NCI-H1417 treated with DMSO at 0.1 percent for 48 hours (cell line): ENCODE measurements at places on chromosomes 5 and 9.

- no peak for DNase-seq
These were observed 44.9 kb upstream of the RAPGEF6 start for GRCh38 chr5:131679911-131680310.

GRCh38 chr9:90871327-90871935 lies 69.8 kb downstream of the SYK start:
- no peak for DNase-seq

- no peak for DNase-seq
These were observed 348.4 kb downstream of the TRIM32 start for GRCh38 chr9:117035546-117035945.

- no peak for DNase-seq
These were observed 5.3 kb upstream of the CFAP95 start for GRCh38 chr9:69815313-69815712.

- DNase-seq = no peak
These were observed 10.1 kb downstream of the FBXL7 start for GRCh38 chr5:15510092-15510491.

DNA sequence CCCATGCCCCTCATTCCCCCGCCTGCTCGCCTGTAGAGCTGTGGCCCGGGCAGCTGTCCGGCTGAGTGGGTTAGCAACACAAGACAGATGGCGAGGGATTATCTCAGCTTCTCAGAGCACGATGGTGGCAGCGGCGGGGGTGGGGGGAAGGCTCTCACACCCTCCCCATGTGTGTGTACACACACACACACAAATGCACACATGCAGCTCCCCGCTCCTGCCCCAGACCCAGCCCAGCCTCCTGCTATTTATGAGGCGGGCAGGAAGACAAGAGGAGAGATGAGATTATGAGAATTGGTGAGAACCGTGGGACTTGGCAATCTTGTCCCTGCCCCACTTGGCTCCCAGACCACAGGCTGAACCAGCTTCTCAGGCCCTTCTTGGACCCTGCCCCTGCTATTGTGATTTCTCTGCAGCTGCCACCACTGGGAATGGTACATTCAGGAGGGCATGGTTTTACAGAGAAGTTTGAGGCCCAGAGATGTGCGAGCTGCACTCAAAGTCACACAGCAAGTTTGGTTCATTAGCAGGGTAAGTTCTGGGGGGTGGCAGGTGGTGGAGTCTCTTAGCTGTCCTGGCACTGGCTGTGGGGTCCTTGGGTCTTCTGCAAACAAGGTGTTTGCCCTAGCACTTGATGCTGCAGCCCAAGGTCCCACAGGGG lies 51.0 kb upstream of the PSD2 start:
- DNase-seq = no peak

GRCh38 chr9:278651-279050 lies 64.0 kb downstream of the DOCK8 start:
- no peak for DNase-seq

- no peak for DNase-seq
These were observed 82.4 kb upstream of the ADRA1B start for GRCh38 chr5:159833846-159834245.

DNA sequence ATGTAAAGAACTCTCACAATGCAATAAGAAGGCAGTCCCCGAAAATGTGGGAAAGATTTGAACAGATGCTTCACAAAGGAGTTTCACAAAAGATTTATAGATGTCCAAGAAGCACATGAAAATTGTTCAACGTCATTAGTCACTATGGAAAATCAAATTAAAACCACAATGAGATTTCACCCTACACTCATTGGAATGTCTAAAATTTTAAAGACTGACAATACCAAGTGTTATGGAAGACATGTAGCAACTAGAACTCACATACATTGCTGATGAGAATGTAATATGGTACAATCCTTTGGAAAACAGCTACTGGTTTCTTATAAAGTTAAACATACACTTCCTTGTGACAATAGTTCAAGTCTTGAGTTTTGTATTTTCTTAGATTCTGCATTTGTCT lies 11.0 kb upstream of the RECK start:
- DNase-seq = no peak

DNA sequence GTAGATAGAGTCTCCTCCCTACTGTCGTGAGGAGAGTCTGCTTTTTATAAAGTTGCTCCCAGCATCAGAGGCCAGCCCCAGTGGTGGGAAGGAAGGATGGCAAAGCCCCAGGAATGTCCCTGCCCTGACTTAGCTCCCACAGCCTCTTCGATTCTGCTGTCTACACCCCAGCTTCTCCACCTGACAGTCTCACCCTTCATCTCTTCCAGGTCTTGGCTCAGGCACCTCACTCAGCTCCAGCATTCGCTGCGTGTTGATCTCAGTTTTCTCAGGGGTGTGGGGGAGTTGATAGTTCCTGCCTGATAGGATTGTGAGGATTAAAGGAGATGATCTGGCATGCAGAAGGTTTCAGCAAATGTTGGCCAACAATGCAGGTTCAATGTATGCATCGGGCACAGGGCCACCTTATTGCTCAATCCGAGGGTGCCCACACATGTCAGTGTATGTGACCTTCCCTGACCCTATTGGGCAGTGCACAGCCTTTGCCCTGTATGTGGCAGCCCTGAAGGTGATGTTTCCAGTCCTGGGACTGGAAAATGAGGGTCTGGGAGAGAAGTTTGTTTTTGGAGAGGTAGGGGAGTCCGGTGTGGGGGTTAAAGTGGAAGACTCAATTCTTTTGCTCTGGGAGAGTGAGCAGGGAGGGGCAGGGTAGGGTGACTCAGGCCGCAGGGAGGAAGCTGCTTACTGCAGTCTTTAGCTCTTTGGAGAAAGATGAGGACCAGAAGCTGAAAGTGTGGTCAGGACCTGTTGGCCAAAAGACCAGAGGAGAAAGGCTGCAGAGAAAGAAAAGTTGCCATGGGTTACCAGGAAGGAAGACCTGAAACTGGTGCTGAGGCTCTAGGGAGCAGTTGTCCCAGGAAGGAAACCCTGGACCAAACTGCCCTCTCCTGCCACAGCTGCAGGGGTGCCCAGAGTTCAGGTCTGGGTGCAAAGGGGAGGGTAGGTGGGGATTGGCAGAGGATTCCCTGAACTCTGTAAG lies 153.2 kb downstream of the MACROH2A1 start:
- no peak for DNase-seq

DNA sequence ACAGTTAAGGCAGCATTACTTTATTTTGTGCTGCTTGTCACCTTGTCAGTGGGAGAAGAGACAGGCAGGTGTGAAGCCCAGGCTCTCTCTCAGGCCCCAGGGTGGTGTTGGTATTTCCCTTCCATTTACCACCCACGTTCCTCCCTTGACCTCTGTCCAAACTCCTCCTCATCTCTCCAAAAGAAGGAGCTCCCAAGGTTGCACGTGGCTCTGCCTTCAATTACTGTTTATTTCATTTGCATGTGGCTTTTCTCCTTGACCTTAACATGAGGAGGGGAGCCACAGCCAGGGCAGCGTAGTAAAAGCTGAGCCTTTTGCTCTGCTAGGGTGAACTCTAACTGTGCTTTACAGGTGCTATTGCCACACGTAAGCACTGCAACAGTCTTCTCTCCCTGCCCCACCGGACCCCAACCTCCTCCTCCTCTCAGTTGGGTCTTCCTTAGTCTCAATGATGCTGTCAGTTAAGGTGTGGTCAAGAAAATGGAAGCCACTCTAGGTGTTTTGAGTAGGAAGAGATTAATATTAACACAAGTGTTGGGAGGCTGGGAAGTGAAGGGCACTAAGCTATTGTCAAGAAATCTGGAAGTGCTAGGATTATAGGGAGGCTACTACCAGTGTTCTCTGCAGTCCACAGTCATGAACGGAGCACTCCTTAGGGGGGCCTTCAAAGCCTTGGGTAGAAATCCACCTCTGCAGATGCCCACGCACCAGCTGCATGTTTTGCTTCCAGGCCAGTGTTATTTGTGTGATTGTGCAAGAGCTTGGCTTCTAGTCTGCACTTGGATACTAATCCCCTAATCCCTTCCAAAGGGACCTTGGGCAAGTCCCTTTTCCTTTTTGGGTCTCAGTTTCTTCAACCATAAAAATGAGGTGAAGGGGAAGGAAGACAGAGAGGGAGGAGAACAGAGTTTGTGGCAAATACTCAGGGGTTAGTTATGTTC lies 3.9 kb upstream of the ALDH1B1 start:
- no peak for DNase-seq

DNA sequence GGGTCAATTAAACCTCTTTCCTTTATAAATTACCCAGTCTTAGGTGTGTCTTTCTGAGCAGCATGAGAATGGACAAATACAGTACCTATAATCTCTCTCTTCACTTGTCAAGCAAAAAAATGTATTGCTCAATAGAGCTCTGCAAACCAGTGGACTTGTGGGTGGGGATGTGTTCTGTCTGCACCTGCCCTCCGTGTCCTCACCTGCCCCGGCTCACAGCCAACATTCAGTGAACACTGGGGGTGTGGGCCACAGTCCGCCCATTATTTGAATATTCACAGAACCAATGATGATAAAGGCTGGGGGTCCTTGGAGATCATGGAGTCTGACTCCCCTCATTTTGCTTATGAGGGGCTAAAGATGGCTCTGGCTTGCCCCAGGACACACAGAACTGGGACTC lies 36.9 kb upstream of the MED27 start:
- no peak for DNase-seq

- DNase-seq = no peak
These were observed 70.0 kb downstream of the ZNF354C start for GRCh38 chr5:179130101-179130681.

DNA sequence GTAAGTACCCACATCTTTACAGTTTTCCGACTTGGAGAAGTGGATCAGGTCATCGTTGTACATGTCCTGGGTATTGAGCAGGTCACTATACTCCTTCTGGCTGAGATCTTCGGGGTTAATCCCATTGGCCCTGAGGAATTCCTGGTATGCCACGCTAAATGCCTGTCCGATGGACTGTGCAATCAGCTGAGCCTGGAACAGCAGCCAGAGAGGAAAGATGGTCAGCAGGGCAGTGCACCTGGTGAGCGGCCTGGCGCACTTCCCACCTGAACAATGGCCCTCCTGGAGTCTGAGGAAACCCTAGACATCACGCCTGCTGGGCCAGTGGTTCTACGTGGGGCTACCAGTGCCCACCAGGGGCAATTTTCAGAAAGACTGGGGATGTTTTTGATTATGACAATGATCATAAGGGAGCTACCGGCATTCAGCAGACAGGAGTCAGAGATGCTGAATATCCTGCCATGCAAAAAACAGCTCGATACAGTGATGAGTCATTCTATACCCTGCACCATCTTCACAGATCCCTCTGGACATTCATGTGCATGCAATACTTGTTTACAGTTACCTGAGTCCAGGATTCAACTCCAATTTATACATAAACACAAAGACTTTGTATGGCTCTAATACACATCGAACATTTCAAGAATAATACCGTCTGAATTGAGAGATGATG lies 127.2 kb downstream of the ENTREP1 start:
- DNase-seq = no peak

- no peak for DNase-seq
These were observed 1175.5 kb downstream of the MAT2B start for GRCh38 chr5:164680812-164681520.

- DNase-seq = no peak
These were observed 43.5 kb upstream of the FABP6 start for GRCh38 chr5:160185626-160186360.

GRCh38 chr5:128213340-128213739 lies 129.8 kb downstream of the SLC12A2 start:
- DNase-seq = no peak

DNA sequence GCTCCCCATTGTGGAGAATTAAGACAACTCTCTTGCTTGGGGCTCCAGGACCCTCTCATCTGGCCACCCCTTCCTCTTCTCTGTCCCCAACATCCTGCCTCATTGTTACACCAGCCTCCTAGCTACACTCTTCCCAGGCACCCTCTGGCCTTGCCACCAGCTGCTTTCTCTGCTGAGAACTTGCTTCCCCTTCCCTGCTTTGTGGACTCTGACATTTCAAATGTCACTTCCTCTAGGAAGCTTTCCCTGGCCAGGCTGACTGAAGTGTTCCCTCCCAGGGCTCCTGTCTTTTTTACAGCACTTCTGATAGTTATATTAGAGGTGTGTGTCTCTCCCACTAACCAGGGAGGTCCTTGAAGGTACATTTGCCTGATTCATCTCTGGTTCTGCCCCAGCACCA lies 194.0 kb upstream of the KLF4 start:
- no peak for DNase-seq

- no peak for DNase-seq
These were observed 1.2 kb downstream of the AK3 start for GRCh38 chr9:4739587-4740387.

- DNase-seq = no peak
These were observed 85.0 kb upstream of the SSBP2 start for GRCh38 chr5:81835814-81836367.

GRCh38 chr9:109100543-109101201 lies 19.1 kb downstream of the TMEM245 start:
- DNase-seq = no peak

GRCh38 chr5:146788898-146789297 lies 89.7 kb downstream of the PPP2R2B start:
- no peak for DNase-seq

DNA sequence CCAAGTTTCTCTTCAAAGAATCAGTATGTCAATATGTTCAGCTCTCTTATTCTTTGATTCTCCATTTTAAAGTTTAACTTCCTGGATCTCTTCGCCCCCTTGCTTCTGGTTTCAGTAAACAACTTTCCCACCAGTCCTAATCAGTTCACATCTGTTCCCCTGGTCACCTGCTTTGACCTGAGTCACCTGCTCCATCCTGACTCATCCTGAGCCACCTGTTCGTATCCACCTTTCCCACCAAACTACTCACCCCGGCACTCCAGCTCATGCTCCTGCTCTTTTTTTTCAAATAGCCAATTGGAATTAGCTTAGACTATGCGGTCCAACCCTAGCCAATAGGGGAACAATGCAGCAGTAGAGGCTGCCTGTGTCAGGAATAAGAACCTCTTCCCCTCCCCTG lies 23.6 kb upstream of the CSF1R start:
- DNase-seq = no peak

GRCh38 chr5:13189532-13189931 lies 755.0 kb downstream of the DNAH5 start:
- DNase-seq = no peak

DNA sequence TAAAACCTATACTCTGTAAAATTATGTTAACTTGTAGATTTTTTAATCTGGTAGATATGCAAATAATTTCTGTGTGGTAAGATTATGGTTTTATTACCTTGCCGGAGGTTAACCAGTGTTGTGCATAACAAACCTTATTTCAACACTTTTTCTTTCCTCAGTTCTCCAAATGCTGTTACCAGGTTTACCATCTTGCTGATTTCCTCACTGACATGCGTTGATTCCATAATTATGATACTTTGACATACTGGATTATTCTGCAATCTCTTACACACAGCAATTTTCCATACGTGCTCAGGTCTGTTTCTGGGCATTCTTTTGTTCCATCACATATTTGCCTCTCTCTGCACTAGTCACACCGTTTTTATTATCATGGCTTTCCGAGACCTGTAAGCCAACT lies 77.6 kb downstream of the TTC39B start:
- DNase-seq = no peak

DNA sequence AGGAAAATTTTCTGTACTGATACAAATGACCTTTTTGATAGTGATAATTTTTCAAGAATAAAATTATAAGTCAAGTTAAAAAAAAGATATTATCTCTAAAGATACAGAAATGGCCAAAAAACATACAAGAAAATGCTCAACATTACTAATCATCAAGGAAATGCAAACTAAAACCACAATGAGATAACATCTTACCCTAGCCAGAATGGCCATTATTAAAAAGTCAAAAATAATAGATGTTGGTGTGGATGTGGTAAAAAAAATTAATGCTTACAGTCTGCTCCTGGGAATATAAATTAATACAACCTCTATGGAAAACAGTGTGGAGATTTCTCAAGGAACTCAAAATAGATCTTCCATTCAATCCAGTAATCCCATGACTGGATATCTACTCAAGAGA lies 22.9 kb upstream of the PTGER4 start:
- no peak for DNase-seq

- DNase-seq = no peak
These were observed 14.1 kb upstream of the OR2S2 start for GRCh38 chr9:35972093-35972492.
